DND-41 (cell line): ENCODE measurements at places on chromosomes 11 and 22.
A peak's percentile ranks its signal among the peaks of the same experiment; 100 is the strongest.

DNA sequence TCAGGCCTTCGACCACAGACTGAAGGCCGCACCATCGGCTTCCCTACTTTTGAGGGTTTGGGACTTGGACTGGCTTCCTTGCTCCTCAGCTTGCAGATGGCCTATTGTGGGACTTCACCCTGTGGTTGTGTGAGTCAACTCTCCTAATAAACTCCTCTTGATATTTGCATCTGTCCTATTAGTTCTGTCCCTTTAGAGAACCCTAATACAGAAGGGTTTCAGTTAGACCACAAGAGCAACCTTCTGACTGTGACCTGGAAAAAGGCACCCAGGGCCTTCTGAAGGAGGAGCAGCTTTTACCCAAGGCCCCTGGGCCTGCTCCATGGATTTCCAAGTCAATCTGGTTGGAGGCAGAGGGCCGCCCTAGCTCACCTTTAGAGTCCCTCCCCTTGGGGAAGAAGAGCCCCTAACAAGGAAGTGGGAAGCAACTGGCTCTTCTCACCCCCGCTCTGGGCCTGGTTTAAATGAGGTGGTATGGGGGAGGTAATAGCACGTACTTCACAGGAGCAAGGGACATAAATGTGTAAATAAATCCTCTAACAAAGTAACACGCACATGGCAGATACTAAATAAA, 11.2 kb upstream of the CHST1 start:
- no peak for DNase-seq

- DNase-seq: no peak
Measured at GRCh38 chr22:44438481-44439131, 59.4 kb downstream of the RTL6 start.

GRCh38 chr11:78099666-78100065, 20.0 kb upstream of the NDUFC2 start:
- DNase-seq: no peak

- no peak for DNase-seq
Measured at GRCh38 chr11:65492637-65493366, 6.0 kb upstream of the MALAT1 start.

- no peak for DNase-seq
Measured at GRCh38 chr11:113505541-113506375, 30.6 kb upstream of the DRD2 start.

DNA sequence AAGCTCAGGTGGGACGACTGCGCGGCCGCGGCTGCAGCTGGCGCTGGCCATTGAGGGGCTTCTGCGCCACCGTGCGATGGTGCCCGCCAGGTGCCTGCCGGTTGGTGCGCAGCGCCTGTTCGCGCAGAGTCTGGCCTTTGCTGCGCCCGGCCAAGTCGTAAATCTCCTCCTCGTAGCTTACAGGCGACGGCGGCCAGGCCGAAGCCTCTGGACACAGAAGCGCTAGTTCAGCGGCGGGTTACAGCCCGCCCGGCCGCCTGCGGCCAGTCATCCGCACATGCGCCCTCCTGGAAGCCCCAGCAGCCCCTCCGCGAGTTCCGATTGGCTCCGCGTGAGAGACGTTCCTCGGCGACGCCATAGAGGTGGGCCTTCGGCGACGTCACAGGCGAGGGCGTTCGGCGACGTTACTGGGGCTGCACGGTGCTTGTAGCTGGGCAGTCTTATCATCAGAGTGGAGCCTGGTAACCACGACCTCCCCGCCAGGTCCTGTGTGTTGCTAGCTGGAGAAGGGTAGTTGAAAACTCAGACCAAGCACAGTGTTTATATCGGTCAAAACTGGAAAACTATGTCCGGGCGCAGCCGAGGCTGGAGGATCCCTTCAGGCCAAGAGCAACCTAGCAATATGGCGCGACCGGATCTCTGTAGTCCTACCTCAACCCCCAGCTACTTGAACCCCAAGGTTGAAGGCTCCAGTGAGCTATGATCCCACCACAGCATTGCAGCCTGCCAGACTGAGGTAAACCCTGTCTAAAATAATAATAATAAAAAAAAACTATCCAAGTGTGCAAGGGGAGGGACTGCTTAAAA, 265.7 kb downstream of the OR4C45 start:
- DNase-seq: no peak

GRCh38 chr11:25710975-25711374, 621.0 kb upstream of the ANO3 start:
- DNase-seq: no peak

DNA sequence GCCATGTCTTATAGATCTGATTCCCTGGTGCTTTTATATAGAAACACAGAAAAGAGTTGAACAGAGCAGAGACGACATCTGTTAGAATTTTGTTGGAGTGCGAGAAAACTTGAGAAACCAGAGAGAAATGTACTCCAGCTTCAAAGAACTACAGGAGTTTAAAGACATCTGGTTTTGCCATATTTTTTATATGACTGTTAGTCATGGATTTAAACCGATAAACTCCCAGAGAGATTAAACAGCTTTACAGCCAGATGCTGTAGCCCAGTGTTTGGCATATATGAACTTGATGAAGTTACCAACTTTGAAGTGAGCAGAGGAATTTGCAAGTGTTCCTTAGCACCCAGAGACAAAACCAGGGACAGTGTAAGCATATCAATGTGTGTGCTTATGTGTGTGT, 1083.1 kb downstream of the LRRC4C start:
- DNase-seq: no peak

DNA sequence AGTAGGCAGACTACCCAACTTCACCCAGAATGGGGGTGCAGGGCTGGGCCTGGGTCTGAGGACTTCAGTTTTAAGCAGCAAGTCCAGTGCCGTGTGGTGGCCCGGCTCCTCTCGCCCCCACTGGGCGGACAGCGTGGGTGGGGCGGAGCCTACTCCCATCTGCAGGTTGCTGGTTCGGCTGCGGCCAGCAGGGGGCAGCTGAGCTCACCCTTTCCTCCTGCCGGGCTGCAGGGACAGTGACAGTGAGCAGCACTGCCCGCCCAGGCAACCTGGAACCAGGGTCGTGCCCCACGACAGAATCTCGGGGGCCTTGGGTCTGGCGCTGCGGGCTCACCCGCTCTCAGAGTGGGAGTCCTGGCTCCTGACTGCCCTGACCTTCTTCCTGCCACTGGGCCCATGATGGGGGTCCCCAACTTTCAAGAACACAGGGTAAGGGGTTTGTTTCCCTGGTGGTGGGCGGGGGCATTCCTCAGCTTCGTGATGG, 6.2 kb upstream of the NEAT1 start:
- peak; percentile 90 for DNase-seq

DNA sequence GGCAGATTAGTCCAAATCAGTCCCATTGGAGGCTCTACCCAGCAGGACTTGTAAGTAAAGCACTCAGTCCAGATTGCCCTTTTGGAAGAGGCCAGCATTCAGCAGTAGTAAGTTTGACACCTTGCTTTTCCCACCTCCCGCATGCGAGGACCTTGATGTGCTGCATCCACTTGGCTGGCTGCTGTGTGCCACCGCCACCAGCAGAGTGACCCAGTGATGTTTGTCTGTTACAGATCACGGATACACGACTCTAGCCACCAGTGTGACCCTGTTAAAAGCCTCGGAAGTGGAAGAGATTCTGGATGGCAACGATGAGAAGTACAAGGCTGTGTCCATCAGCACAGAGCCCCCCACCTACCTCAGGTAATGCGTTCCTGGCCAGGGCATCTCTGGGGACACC, 6.6 kb downstream of the SMARCB1 start:
- DNase-seq: no peak

DNA sequence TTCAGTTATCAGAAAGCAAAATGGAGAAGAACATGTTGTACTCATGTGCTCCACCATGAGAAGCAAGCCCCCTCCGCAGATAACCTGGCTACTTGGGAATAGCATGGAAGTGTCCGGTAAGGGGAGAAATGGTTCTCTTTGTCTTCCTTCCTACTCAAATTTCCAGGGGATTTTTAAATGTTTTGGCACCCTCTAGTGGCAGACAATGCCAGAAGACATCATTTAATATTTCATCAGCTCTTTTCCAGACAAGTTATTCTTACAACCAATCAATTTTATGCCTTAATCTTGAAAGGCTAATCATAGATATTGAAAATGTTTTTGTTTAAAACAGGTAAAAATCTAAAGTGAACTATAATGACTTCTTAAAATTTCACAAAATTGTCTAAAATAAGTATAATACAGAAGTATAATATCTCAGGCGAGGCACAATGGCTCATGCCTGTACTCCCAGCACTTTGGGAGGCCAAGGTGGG, 15.7 kb downstream of the CRTAM start:
- DNase-seq: peak; percentile 52

DNA sequence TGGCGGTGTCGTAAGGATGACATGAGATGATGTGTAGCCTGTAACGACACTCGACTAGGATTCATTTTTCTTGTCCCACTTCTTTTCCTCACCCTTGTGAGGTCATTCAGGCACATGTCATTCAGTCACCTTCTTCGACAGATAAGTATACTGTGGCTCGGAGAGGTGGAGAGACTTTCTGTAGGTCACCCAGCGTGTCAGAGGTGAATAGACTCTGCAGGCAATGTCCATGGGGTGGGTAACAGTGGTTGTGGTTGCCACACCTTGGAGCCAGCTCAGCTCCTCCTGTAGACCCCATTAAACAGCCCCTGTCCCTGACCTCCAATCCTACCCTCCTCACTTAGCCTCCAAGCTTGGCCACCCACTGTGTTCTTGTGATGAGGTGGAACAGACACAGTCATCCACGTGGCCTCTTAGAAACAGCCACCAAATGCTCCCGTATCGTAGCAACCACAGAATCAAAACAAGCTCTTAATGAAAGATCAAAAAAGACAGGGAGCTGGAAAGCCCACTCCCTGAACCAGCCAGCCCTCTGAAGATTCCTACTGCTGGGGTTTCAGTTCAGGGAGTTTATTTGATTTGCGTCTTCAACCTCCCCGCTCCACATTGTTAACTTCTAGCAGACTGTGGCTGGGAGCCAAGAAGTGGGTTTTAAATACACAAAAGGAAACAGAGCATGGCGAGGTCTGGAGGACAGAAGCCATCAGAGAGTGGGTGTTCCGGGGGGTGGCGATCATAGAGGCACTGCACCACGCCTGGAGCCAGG, 89.0 kb upstream of the GRK3 start:
- DNase-seq: peak; percentile 20

GRCh38 chr11:130834886-130835285, 81.4 kb downstream of the SNX19 start:
- no peak for DNase-seq
